ENCODE measurements at places on chromosomes 5 and 9.

- DNase-seq: no peak
These were observed 28.6 kb upstream of the TRIM14 start for GRCh38 chr9:98147582-98147981.

DNA sequence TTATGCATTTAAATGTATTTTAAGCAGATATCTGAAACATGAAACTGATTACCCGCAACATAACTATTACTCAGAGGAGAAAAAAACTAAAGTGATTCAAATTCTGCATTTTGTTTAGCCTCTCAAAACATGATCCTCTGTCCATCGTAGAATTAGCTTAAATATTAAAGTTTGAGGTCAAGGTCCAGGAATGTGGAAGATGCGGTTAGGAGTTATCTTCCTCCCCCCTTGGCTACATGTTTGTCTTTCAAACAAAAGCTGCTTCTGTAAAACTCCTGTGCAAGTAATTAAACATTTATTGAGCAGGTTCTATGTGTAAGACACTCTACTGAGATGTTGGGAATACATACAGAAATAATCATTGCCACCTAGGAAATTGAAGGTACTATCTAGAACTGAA is 175.0 kb upstream of the ISL1 start:
- no peak for DNase-seq

- DNase-seq: no peak
These were observed 20.9 kb upstream of the SYNPO start for GRCh38 chr5:150619359-150620230.

DNA sequence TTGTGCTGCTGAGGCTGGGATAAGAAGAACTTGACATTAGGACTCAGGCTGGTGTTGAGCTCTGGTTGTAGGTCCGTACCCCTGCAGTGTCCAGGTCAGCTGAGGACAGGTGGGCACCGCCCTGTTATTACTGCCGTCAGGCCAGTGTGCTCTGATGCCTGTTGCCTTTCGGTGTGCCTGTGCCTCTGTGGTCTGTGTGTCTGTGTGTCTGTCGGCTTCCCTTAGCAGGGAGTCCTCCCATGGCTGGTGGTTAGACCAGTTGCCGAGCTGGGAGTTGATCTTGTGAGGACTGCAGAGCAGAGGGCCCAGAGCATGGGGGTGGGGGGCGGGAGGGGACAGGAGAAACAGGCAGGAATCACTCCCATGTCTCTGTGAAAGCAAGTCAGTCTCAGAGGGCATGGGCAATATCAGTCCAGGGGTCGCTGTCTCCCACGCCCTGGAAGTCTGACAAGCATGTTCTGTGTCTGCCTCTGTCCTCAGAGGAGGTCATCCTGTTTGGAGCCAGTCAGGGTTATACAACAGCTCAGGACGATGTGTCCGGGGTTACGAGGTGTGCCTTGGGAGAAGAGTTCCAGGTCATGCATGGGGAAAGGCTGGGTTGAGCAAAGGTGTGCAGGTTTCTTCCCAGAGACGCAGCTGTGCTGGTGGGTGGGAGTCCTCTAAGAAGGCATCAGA is 67.3 kb upstream of the GARNL3 start:
- DNase-seq: no peak

- DNase-seq: no peak
These were observed 199.7 kb downstream of the ROR2 start for GRCh38 chr9:91750343-91750742.

DNA sequence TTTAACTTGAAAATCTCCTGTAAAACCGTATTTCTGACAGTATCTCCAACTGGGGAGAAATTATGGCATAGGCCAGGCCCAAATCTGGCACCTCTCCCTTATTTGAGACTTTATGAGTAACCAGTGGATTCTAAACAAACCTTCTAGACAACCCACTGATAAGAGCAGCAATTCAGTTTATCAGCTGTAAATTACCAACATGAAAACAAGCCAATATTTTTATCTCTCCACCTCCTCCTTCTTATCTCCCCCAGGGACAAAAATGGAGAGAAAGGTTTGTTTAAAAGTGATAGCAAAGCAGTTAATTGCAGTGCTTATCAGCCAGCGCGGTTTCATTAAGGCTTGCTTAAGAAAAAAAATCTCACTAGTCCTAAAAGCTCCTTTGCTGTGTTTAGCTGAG is 53.8 kb downstream of the KCNV2 start:
- DNase-seq: no peak

- no peak for DNase-seq
These were observed 92.5 kb upstream of the CPEB4 start for GRCh38 chr5:173795601-173796000.

DNA sequence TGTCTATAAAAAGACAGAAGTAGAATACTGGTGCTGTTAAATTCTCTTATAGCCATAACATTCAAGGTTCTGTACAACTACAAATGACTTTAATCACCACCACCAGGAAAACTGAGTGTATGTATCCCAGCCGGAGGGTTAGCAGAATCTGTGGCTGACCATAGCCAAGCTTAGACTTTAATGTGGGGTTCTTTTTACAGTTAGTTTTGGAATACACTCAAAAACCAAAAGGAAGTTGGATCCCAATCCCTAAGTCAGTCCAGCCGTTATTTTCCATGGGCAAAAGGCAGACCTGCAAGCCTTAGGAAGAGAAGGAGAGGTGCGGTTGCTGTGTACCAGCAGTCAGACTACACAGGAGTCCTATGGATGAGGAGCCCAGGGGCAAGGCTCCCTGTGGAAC is 179.8 kb downstream of the ENC1 start:
- DNase-seq: no peak

DNA sequence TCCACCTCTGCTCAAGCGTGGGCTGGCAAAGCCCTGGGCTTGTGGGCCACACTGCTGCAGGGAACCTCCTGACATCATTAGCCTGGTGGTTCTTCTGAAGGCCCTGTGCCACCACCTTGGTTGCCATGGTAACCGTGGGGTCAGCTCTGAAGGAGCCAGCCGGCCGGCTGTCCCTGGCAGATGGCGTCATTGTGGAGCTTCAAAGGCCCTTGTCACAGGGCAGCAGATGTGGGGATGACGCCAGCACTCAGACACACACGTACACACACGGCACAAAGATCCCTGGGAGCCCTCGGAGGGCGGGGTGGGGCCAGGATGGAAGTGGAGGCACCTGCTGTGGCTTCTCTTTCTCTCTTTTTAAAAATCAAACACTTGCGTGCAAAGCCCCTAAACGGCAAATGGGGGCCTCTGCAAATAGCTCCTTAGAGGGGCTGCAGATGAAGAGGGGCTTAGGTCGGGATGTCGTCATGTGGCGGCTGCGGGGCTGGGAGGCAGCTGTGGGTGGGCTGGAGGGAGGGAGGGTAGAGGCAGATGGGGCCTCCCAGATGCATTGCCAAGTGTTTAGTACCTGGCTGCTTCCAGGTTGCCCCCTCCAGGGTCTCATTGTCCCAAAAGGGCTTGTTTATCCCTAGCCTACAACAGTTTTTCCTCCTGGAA is 19.5 kb upstream of the RPL26L1 start:
- no peak for DNase-seq

DNA sequence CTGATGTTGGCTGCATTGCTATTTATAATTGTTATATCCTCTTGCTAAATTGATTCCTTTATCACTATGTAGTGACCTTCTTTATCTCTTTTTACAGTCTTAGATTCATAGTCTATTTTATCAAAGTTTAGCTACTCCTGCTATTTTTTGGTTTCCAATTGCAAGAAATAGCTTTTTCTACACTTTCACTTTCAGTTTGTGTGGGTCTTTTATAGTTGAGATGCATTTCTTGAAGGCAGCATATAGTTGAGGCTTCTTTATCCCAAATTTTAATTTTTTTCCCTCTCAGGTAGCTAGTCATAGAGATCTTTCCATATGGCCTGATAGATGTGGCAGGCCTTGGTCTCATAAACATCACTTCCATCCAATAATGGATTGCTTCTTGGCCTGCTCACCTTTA is 228.5 kb downstream of the COMMD10 start:
- DNase-seq: no peak

- peak; percentile 75 for DNase-seq
These were observed 73.6 kb upstream of the RPS23 start for GRCh38 chr5:82351754-82352145.

GRCh38 chr5:154647114-154647760 is 107.9 kb upstream of the LARP1 start:
- no peak for DNase-seq

GRCh38 chr5:180291234-180291940 is 496 bp downstream of the MAPK9 start:
- no peak for DNase-seq

DNA sequence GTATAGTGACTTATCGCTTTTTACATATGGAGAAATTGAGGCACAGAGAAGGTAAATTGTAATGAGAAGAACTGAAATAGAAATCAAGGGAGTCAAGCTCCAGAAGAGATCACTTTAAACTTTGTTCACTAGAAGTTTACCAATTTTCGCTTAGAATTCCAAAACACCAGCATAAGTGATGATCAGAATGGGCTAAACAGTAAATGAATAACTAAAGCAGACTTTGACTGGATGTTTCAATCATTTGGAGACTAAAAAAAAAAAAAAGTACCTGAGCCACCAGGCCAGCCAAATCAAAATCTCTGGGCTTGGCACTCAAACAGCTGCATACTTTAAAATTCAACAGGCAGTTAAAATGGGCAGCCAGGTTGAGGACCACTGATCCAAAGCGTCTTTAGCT is 38.2 kb upstream of the FYB1 start:
- no peak for DNase-seq
